ENCODE measurements at places on chromosomes 7 and 10.

DNA sequence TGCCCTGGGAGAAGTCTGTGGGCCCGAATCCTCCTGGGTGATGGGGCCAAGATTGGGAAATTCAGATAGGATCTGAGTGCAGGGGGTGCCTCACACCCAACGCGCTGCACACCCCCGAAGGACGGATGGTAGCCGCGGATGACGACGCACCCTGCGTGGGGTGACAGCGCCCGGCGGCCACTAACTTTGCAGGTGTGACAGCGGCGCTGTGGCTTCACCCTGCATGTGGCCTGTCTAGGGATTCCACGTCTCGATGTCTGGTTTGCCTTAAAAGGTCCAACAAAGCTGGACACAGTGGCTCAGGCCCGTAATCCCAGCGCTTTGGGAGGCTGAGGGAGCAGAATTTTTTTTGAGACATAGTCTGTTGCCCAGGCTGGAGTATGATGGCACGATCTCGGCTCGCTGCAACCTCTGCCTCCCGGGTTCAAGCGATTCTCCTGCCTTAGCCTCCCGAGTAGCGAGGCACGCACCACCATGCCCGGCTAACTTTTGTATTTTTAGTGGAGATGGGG is 18.6 kb downstream of the ADAP1 start:
- no peak for DNase-seq

- no peak for DNase-seq
Observed at GRCh38 chr10:114258274-114258840, 19.3 kb downstream of the VWA2 start.

DNA sequence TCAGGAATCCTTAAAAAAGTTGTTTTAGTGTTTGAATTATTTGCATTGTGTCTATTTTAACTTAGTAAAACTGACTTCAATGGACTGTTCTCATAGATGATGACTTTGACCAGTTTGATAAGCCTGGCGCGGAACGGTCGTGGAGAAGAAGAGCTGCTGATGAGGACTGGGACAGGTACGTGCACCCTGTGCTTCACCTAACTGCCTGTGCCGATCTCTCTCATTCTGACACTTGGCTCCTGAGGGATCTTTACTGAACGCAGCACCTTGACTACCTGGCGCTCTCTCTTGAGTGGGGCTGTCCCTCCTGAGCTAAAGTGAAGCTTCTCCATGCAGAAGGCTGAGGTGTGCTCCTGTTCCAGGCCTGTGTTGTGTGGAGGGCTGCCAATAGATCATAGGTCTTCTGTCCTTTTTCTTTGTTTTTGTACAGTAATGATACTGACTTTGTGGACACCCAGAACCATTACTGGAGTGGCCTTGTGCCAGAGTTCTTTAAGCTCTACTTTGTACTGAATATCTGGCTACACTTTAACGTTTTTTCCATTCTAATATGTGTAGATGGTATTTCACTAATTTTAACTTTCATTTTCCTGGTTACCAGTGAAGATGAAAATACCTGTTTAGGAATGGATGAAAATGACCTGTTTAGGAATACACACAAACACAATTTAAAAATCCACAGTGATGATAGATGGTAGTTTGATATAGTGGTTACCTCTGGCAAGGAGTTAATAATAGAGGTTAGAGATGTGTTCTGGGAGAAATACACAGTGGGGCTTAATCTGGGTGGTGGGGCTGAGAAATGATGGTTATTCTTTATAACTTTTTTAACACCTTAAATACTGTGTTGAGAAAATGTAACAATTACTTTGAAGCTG is 20.9 kb downstream of the RBM33 start:
- no peak for DNase-seq

GRCh38 chr10:48894911-48895802 is 44.5 kb downstream of the LRRC18 start:
- DNase-seq: no peak

GRCh38 chr10:131785121-131785460 is 115.7 kb upstream of the PPP2R2D start:
- DNase-seq: no peak

- no peak for DNase-seq
Observed at GRCh38 chr10:65365878-65366277, 1560.0 kb upstream of the LRRTM3 start.

DNA sequence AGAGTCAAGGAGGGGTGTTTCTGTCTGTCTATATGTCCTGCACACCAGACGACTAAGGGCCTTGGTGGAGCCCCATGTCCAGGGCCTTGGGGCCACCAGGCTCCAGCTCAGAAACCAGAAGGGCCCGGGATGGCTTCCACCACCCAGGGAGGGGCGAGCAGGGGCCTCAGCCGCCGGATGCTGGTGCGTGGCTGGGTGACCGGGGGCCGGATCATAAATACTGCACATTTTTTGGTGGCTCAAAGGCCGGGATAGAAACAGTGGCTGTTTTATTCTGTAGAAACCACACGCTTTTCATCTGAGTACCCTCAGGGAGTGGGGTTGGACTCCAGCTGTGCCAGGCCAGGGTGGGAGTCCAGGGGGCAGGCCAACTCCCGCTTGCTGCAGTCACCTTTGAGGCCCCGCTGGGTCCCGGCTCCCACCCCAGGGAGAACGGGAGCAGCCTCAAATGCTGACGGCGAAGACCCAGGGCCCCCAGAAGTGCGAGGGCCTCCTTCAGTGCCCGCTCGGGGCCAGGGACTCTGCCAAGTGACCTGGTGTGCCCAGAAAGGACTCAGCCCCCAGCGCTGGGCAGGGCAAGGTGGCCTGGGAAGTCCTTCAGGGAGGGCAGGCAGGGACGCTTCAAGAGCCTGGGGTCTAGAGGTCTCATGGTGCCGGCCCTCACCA is 28.2 kb downstream of the PDGFA start:
- DNase-seq: no peak

- DNase-seq: no peak
Observed at GRCh38 chr10:103665162-103665889, 171.8 kb downstream of the NEURL1 start.

DNA sequence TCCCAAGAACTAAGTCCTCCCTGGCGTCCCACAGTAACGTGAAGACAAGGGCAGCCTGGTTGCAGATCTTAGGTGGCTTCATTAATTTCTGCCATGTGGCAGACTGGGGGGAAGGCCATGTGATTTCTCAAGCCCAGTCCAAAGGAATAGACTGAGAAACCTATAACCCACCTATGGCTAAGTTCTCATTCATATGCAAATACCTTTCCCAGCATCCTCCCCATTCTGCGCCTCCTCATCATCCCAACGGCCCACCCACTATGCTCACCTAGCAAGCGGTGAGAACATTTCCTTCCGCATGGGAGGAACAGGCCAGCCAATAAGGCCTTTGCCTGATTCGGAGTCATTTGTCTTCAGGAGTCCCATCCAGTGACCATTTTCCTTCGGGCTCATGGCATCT is 8.2 kb upstream of the CLEC2L start:
- no peak for DNase-seq

- no peak for DNase-seq
Observed at GRCh38 chr7:34156336-34156735, 251.0 kb downstream of the BMPER start.

GRCh38 chr10:125204400-125204799 is 44.0 kb upstream of the CTBP2 start:
- DNase-seq: no peak

- DNase-seq: no peak
Observed at GRCh38 chr10:71522442-71523144, 125.9 kb downstream of the CDH23 start.

DNA sequence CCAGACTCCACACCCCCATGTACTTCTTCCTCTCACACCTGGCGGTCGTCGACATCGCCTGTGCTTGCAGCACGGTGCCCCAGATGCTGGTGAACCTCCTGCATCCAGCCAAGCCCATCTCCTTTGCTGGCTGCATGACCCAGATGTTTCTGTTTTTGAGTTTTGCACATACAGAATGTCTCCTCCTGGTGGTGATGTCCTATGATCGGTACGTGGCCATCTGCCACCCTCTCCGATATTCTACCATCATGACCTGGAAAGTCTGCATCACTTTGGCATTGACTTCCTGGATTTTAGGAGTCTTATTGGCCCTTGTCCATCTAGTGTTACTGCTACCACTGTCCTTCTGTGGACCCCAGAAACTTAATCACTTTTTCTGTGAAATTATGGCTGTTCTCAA is 4.8 kb downstream of the OR2A25 start:
- no peak for DNase-seq

GRCh38 chr10:15237351-15237750 is 68.9 kb upstream of the NMT2 start:
- DNase-seq: no peak

GRCh38 chr10:100561005-100561404 is 25.3 kb downstream of the HIF1AN start:
- DNase-seq: no peak

DNA sequence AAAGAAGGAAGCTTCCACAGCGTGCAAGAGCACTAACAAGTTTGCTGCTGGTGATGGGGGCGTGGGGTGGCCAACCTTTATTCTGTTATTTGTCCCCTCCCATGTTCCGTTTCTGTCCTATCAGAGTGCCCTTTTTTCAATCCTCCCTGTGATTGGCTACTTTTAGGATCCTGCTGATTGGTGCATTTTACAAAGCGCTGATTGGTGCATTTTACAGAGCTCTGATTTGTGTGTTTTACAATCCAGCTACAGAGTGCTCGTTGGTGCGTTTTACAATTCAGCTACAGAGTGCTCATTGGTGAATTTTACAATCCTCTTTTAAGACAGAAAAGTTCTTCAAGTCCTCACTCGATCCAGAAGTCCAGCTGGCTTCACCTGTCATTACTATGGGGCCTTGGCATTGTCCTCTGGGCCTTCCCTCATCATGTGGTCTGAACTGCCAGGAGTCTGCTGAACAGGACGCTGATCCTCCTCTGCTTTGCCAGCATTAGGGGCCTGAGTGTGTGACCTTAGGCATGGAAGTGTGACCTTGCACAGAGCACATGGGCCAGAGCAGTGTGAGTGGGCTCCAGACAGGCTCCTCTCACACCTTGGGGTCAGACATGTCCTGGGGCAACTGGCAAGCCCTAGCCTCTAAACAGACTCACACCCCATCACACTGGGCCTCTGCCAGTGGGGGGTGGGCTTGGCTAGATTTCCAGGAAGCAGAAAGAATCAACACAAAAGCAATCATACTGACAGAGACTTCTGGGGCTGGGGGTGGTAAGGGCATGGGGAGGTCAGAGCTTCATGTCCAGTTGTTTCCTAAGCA is 167.4 kb downstream of the PTPN20 start:
- no peak for DNase-seq

DNA sequence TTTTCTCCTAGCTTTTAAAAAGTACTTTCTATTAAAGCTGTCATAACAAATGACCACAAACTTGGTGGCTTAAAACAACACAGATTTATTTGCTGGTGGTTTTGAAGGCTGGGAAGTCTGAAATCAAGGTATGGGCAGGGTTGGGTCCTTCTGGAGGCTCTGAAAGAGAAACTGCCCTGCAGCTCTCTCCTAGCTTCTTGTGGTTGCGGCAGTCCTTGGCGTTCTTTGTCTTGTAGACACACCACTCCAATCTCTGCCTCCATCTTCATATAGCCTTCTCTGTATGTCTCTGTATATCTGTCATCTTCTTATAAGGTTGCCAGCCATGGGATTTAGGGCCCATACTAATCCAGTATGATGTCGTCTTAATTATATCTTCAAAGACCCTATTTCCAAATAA is 79.4 kb upstream of the PRR15 start:
- no peak for DNase-seq

- DNase-seq: no peak
Observed at GRCh38 chr7:36724996-36725395, 702 bp upstream of the AOAH start.

DNA sequence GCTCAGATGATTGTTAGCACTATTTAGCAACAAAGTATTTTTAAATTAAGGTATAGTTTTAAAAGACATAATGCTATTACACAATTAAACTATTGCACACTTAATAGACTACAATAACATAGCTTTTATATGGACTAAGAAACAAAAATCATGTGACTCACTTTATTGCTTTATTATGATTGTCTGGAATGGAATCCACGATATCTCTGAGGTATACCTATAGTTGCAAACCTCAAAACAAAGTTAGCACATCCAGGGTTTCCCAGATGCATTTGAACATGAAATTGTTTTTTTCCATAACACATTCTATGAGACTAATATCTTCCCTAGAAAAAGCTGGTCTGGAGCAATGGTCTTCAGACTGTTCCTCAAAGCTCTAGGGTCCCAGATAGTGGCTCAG is 18.3 kb upstream of the RPEL1 start:
- DNase-seq: no peak

- no peak for DNase-seq
Observed at GRCh38 chr10:5632446-5632845, 33.9 kb downstream of the ASB13 start.

GRCh38 chr10:6218692-6219493 is 16.2 kb downstream of the PFKFB3 start:
- DNase-seq: no peak

- DNase-seq: no peak
Observed at GRCh38 chr7:135980665-135981180, 3.6 kb upstream of the MTPN start.

DNA sequence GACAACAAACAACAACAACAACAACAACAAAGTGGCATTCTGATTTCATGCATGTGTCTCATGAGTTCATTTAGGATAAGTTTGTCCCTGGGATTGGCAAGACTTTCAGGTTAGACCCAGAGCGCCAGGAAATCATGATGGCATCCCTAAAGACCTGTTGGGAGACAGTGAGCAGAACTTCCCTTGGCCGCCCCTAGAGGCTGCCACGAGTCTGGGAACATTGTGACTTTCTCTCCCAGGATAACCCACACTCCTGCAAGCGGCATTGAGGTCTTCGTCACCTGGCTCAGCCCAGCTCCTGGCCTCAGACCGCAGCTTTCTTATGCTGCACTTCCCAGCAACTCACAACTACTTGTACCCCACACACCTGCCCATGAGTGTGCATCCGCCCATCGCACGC is 80.5 kb upstream of the RNF32 start:
- no peak for DNase-seq

- no peak for DNase-seq
Observed at GRCh38 chr10:98321186-98321780, 53.3 kb upstream of the LOXL4 start.

DNA sequence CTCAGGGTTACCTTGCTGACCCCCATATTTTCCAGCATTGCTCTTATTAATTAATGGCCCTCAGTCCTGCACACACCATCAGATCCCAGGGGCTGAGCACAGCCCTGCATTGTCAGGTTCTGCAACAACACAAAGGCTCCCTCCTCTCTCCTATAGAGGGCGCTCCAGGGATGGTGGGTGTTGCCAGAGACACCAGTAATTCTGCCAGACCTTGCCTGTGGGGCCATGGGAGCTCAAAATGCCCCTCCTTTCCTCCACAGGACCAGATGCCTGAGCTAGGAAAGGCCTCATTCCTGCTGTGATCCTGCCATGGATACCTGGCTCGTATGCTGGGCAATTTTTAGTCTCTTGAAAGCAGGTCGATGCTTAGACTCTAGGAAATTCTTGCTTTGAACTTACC is 42.8 kb upstream of the PRSS58 start:
- DNase-seq: no peak

DNA sequence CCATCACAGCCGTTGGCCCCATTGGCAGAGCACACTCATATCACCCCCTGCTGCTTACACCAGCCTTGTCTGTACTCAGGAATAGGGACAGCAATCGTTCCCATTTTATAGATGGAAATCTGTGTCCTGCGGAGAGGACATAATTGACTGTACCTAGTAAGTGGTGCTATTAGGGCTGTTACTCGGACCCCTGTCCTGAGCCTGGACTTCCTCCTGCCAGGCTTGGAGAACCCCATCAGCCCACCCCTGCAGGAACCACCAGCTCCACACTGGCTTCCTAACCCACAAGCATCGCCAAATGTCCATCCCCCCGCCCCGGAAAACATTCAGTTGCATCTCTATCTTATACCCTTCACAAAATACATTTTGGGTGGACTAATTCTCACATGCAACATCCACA is 139.8 kb upstream of the RET start:
- no peak for DNase-seq
